ENCODE measurements at places on chromosomes 3 and 15. TPM values are rescaled to one million over a fixed set of nuclear protein-coding genes. Genes with fewer than 3 reads are reported as not detected.

The EAF2 gene
- total RNA-seq = 9.2 TPM

The BLM gene
- total RNA-seq = 0.33 TPM

The HRG gene
- not detected for total RNA-seq

GRCh38 chr3:178895178-178895789 is 176.3 kb downstream of the ZMAT3 start:
- no peak overlapping the region for H3K4me3 ChIP-seq
- no peaks in the 10 kb centered on the region for H3K27me3 ChIP-seq
- DNase-seq = no peak
- no peaks in the 10 kb centered on the region for H3K4me1 ChIP-seq

GRCh38 chr15:39629906-39630305 is 49.0 kb downstream of the THBS1 start:
- H3K4me1 ChIP-seq = no peaks in the 10 kb centered on the region
- DNase-seq = no peak
- H3K27me3 ChIP-seq = no peaks in the 10 kb centered on the region
- no peak overlapping the region for H3K4me3 ChIP-seq

DNA sequence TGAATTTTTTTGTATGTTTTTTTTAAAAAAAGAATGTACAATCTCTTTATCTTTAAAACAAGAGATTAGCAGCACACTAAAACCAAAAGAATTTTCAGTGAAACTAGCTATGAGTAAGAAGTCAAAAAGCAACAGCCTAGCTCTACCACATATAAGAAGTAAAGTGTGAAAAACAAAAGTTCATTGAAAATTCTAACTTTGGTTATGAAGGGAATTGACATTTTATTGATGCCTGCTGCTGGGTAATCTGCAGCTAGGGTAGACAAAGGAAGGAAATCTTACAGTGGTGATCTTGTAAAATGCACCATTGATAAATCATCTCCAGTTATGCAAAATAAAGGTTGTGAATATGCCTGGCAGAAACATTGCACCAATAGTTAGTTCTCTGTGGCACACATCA is 37.8 kb upstream of the FOXB1 start:
- no peak overlapping the region for H3K27ac ChIP-seq
- DNase-seq = no peak
- H3K27me3 ChIP-seq = peaks cover 3% of the 10 kb centered on the region
- no peak overlapping the region for H3K4me3 ChIP-seq
- H3K4me1 ChIP-seq = no peaks in the 10 kb centered on the region
- H3K36me3 ChIP-seq = no peaks in the 10 kb centered on the region

- H3K36me3 ChIP-seq = no peaks in the 10 kb centered on the region
- peaks cover 4% of the 10 kb centered on the region for H3K4me1 ChIP-seq
- no peak overlapping the region for H3K4me3 ChIP-seq
- DNase-seq = no peak
Observed at GRCh38 chr3:124846189-124846588, 41.0 kb downstream of the ITGB5 start.

- no peaks in the 10 kb centered on the region for H3K4me1 ChIP-seq
- no peak overlapping the region for H3K27ac ChIP-seq
- H3K27me3 ChIP-seq = no peaks in the 10 kb centered on the region
Observed at GRCh38 chr15:91553196-91553854, 300.2 kb upstream of the SLCO3A1 start.

DNA sequence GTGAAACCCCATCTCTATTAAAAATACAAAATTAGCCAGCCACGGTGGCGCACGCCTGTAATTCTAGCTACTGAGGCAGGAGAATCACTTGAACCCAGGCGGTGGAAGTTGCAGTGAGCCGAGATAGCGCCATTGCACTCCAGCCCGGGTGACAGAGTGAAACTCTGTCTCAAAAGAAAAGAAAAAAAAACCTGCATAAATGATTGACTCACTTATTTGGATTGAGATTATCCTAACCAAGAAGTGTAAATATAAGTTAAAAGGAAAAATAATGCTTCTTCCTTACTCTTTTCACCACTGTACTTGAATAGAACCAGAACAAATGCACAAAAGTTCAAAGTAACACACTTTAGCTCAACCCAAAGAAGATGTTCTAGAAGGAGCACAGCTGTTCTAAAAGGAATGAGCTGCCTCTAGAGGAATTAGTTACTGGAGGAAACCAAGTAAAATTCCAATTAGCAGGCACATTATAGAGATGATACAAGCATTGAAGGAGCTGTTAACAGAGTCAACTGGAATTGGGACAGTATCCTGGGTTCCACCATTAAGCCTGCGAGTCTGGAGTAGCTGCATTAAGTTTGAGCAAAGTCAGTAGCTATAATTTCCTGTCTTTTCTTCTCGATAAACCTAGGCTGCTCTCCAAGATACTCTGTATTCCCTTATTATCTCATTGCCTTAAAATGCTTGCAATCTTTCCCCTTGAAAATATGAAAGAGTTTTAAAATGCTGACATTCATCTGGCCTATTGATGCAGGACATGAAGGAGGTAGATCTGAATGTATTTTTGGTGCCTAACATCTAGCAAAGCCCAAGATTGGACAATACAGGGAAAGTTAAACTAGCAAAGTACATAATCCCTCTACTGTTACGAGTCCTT is 9.5 kb downstream of the MTHFS start:
- no peak for DNase-seq
- H3K36me3 ChIP-seq = no peaks in the 10 kb centered on the region
- no peak overlapping the region for H3K4me3 ChIP-seq
- H3K27me3 ChIP-seq = no peaks in the 10 kb centered on the region
- H3K4me1 ChIP-seq = no peaks in the 10 kb centered on the region

GRCh38 chr15:46265664-46266347 is 631.0 kb downstream of the SQOR start:
- DNase-seq = no peak
- no peaks in the 10 kb centered on the region for H3K27me3 ChIP-seq
- H3K4me1 ChIP-seq = no peaks in the 10 kb centered on the region
- no peak overlapping the region for H3K27ac ChIP-seq
- no peaks in the 10 kb centered on the region for H3K36me3 ChIP-seq

- H3K4me3 ChIP-seq = no peak overlapping the region
- peak overlapping the region; percentile 91 for H3K27ac ChIP-seq
- no peaks in the 10 kb centered on the region for H3K27me3 ChIP-seq
- peaks cover 5% of the 10 kb centered on the region for H3K4me1 ChIP-seq
Observed at GRCh38 chr15:78067328-78068228, 9.9 kb downstream of the TBC1D2B start.

DNA sequence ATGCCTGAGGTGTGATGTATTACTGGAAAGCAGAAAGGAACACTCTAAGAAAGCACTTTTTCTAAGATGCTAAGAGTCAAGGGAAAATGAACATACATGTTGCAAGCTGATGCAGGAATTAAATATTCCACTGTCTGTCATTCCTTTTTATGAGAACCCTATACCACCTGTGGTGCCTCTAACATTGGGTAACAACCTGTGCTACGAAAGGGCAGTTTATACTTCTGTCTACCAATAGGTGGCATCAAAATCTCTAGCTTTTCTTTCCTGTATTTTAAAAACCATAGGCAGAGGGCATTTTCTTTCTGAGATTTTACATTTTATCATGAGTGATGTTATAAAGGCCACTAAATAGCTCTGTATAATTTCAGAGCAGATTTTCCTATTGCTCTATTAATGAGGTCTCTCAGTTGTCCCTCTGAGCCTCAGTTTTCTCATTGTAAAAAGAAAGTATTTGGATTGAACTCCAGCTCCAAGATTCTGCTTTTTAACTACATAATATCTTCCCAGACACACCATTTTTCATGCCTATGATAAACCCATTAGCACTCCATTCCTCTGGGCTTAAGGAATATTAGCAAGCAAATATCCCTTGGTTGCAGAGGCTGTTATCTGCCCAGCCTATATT is 3.5 kb upstream of the CPNE4 start:
- H3K36me3 ChIP-seq = no peaks in the 10 kb centered on the region
- H3K4me1 ChIP-seq = no peaks in the 10 kb centered on the region
- no peak overlapping the region for H3K27ac ChIP-seq

GRCh38 chr3:65669163-65669875 is 369.4 kb downstream of the MAGI1 start:
- H3K27me3 ChIP-seq = no peaks in the 10 kb centered on the region
- no peak overlapping the region for H3K27ac ChIP-seq
- no peak for DNase-seq
- no peaks in the 10 kb centered on the region for H3K4me1 ChIP-seq
- no peaks in the 10 kb centered on the region for H3K36me3 ChIP-seq

DNA sequence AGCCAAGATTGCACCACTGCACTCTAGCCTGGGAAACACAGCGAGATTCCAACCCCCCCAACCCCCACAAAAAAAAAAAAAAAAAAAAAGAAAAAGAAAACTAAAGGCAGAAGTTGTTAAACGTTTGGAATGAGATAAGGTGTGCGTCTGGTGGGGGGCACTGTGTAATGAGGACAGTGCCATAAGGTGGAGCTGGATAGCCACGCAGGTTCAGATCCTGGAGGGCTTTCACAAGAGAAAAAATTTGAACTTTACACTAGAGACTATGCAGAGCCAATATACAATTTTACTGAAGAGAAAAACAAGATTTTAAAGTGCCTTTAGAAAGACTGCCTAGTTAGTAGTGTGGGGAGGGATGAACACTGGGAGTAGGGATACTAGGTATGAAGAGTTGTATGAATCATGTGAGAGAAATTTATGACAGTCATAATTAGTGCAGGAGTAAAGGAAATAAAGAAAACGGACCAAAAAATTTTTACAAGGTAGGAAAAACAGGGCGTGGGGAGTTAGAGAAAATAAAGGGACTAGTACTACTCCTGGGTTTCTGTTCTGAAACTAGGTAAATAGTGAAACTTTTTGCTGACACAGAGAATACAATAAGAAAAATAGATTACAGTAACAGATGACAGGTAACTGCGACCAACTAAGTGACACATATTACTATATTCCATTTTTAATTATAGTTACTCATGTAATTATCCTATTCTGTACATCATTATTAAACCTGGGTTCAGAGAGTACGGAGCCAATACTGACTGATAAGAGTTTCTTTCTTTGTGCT is 108.1 kb downstream of the PEAK1 start:
- H3K36me3 ChIP-seq = no peaks in the 10 kb centered on the region
- H3K4me3 ChIP-seq = no peak overlapping the region
- no peak overlapping the region for H3K27ac ChIP-seq
- DNase-seq = no peak
- no peaks in the 10 kb centered on the region for H3K4me1 ChIP-seq

GRCh38 chr15:49721091-49721490 is 100.2 kb downstream of the DTWD1 start:
- no peaks in the 10 kb centered on the region for H3K36me3 ChIP-seq
- DNase-seq = no peak
- no peak overlapping the region for H3K4me3 ChIP-seq
- H3K27ac ChIP-seq = no peak overlapping the region

DNA sequence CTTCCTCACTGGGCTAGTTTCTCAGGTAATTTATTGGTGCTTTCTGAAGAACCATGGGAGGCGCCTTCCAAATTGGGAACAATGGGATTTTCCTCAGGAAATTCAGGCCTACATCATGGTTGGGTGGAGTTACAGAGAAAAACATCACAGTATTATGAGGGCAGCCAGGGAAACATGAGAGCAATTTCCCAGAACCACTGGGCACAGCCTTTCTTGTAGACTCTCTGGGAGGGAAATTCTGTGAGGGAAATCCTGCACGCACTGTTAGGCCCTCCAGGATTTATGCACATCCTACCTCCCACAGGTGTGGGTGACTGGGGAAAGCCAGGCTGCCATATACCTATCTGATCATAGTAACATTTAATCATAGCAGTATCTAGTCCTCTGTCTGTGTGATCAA is 13.2 kb downstream of the POPDC2 start:
- H3K4me1 ChIP-seq = no peaks in the 10 kb centered on the region
- H3K27ac ChIP-seq = peak overlapping the region; percentile 86

- H3K4me1 ChIP-seq = no peaks in the 10 kb centered on the region
- no peak overlapping the region for H3K27ac ChIP-seq
- H3K36me3 ChIP-seq = no peaks in the 10 kb centered on the region
- H3K4me3 ChIP-seq = no peak overlapping the region
- H3K27me3 ChIP-seq = no peaks in the 10 kb centered on the region
Observed at GRCh38 chr3:100781301-100781700, 72.0 kb downstream of the TFG start.

- peaks cover 6% of the 10 kb centered on the region for H3K4me1 ChIP-seq
- peak overlapping the region; percentile 82 for H3K27ac ChIP-seq
- H3K27me3 ChIP-seq = no peaks in the 10 kb centered on the region
Observed at GRCh38 chr3:126983653-126984390, 907 bp downstream of the PLXNA1 start.

- DNase-seq = no peak
- H3K4me3 ChIP-seq = no peak overlapping the region
- H3K4me1 ChIP-seq = no peaks in the 10 kb centered on the region
- H3K36me3 ChIP-seq = no peaks in the 10 kb centered on the region
- H3K27ac ChIP-seq = no peak overlapping the region
- H3K27me3 ChIP-seq = no peaks in the 10 kb centered on the region
Observed at GRCh38 chr15:28919679-28920655, 34.2 kb downstream of the APBA2 start.

DNA sequence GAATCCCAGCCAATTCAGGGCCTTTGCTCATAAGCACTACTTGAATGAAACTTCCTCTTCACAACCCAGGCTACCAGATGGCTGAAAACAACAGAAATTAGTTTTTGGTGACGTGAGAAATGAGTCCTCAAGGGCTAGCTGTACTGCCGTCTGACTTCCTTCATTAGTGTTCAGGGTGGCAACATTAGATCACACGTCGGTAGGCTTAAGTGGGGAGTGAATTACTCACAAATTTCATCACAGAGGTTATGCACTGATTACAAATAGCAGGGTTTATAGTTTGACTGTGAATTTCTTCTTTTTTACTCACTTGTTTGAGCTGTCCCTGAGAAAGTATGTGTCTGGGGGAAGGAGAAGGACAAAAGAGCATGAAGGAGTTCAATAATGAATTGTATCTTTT is 397.2 kb downstream of the GAP43 start:
- no peak overlapping the region for H3K27ac ChIP-seq
- no peak overlapping the region for H3K4me3 ChIP-seq
- no peaks in the 10 kb centered on the region for H3K4me1 ChIP-seq
- no peak for DNase-seq
- H3K36me3 ChIP-seq = no peaks in the 10 kb centered on the region

DNA sequence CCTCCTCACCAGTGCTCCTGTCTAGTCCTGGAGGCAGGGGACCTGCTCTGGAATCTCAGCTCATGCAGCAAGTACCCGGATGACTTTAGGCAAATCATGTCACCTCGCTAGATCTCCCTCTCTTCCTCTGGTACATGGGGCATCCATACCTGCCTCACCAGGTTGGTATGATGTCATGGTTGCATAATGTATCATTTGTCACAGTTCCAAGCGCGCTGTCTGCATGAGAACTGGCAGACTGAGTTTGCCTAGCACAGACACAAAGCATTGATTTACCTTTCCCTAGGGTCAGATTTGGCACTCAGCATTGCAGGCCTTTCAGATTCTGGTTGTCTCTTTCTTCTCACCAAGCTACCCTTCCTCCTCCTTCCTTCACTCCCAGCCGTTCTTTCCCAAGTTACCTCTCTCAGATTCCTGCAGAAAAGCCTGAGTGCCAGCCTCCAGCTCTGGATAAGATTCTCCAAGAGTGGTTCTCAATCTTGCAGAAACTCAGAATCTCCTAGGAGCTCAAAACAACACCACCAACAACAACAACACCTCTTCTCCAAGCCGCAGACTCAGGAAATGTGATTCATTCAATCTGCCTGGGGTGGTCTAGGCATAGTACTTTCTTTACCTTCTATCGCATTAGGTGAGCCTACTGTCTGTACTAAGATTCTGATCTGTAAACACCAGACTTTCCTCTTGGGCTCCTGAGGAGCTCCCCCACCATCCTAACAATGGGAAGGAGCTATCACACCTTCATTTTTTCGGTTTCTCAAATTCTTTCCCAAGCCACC is 29.5 kb downstream of the FAM43A start:
- H3K4me1 ChIP-seq = no peaks in the 10 kb centered on the region
- DNase-seq = peak; percentile 58
- H3K27ac ChIP-seq = peak overlapping the region; percentile 52
- no peaks in the 10 kb centered on the region for H3K27me3 ChIP-seq

- H3K36me3 ChIP-seq = no peaks in the 10 kb centered on the region
- peak overlapping the region; percentile 96 for H3K27ac ChIP-seq
- H3K4me1 ChIP-seq = no peaks in the 10 kb centered on the region
Observed at GRCh38 chr3:172040078-172040980, 951 bp downstream of the FNDC3B start.

Measured in breast epithelium (tissue), 4 donors.